T1000 (cell line): ENCODE measurements at places on chromosomes 16 and 17.
A peak's percentile ranks its signal among the peaks of the same experiment; 100 is the strongest.

DNA sequence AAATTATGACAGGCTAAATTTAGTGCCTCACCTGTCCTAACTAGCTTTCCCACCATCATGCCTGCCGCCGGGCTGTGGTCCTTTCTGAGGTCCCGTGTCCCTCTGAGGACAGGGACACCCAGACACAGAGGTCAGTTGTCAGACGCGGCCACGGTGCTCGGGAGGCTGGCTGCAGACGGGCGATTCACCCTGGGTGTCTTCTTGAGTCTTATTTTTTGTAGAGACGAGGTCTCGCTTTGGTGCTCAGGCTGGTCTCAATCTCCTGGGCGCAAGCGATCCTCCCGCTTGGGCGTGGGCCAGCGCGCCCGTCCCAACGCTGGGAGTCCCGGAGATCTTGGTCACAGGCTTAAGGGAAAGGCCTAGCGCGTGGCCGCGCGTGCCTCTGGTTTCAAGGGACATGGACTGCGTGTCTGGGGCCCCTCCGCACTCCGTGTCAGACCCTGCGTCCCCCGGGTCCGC lies 797 bp upstream of the RAB11FIP3 start:
- DNase-seq: peak; percentile 46

- DNase-seq: peak; percentile 12
These were observed 711.1 kb upstream of the SOX9 start for GRCh38 chr17:71409712-71410111.

GRCh38 chr17:10532026-10532425 lies 13.7 kb upstream of the MYH1 start:
- DNase-seq: no peak

- no peak for DNase-seq
These were observed 148.4 kb downstream of the SLC39A11 start for GRCh38 chr17:72943826-72944689.
